ENCODE measurements at places on chromosomes 7 and 10.

- DNase-seq = no peak
Observed at GRCh38 chr7:43692582-43693373, 36.5 kb downstream of the COA1 start.

DNA sequence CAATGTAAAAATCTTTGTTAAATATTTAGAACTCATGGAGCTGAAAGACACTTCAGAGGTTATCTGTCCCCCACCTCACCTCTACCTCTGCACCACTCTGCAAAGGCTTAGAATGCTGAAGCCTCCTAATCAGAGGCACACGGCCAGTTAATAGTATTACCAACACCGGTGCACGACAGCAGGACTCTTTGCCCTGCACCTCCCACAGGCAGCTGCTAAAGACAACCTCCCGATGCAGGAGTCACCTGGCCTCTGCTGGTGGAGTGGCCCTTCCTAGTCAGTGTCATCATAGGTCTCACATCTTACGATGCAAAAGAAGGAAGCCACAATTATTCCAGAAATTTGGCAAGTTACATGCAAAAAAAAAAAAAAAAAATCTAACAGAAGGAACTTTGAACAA, 66.6 kb upstream of the MGMT start:
- DNase-seq = no peak

DNA sequence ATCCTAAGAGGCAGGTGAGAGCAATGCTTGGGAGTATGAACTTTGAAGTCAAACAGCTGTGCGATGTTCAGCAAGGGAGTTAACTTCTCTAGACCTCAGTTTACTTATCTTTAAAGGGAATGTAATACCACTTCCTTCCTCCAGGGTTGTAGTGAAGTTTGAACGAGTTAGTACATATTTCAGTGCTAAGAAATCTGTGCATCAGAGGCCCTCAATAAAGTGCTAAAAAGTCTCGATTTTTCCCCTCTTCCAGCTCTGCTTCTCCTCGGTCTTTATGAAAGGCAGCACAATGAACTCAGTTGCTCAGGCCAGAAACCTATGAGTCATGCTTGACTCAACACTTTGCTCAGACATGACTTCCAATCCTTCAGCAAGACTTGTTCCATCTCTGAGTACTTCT, 418.9 kb downstream of the MDFIC start:
- no peak for DNase-seq

DNA sequence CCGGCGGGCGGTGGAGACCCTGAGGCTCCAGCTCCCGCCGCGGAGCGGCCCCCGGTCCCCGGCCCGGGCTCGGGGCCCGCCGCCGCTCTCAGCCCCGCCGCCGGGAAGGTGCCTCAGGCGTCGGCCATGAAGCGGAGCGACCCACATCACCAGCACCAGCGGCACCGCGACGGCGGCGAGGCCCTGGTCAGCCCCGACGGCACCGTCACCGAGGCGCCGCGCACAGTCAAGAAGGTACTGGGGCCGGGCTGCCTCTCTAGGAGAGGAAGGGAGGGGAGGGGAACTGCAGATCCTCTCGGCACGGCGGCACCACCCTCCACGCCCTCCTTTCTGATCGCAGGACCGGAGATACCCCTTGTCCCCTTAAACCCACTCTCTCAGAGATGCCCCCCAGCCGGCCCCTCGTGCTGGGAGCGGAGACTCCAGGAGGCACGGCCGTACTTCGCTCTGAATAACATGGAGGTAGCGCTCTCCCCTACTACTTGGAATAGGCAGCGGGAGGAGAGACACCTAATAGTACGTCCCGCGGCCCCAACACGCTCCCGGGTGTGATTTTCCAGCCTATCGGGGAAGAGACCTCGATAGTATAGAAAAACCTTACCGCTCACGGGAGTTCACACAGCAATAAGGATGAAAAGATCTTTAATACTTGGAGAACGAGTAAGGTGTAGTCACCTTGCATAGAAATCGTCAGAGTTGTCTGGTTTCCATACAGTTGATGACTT, 538 bp downstream of the AHCYL2 start:
- peak; percentile 81 for DNase-seq

- no peak for DNase-seq
Observed at GRCh38 chr7:123864966-123865365, 20.0 kb downstream of the HYAL4 start.

GRCh38 chr7:75756991-75757676, 14.9 kb downstream of the CCL26 start:
- peak; percentile 37 for DNase-seq

GRCh38 chr7:101536232-101536631, 92.9 kb downstream of the MYL10 start:
- no peak for DNase-seq

- no peak for DNase-seq
Observed at GRCh38 chr7:40583667-40584444, 449.1 kb downstream of the SUGCT start.

GRCh38 chr7:46885167-46885566, 696.7 kb downstream of the TNS3 start:
- peak; percentile 8 for DNase-seq

- peak; percentile 3 for DNase-seq
Observed at GRCh38 chr10:23643111-23643780, 204.4 kb downstream of the OTUD1 start.

DNA sequence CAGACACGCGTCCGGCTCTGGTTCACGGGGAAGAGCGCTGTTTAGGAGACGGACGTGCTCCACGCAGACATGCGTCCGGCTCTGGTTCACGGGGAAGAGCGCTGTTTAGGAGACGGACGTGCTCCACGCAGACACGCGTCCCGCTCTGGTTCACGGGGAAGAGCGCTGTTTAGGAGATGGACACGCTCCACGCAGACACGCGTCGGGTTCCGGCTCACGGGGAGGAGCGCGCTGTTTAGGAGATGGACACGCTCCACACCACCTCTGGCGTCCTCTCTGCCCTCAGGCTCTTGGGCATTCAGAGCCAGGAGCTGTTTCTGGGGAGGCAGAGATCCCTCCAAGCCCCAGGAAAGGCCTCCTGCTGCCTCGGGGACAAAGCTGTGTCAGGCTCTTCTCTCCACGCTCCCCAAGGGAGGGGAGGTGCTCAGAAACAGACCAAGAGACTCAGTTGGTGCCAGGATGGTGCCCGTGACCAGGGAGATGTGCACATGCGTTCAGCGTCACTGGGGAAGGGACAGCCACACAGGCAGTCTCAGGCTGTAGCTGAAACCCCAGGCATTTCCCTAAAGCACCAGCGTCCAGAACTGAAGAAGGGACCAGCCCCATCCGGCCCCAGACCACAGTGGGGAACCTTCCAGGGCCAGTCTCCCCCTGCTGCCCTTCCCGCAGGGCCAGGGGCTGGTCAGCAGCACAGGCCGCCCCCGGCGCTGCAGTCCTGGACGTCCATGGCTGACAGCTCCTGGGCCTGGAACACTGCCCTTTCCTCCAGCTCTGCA, 175.6 kb downstream of the ELFN1 start:
- no peak for DNase-seq

- DNase-seq = no peak
Observed at GRCh38 chr10:71829171-71829570, 21.9 kb downstream of the PSAP start.

DNA sequence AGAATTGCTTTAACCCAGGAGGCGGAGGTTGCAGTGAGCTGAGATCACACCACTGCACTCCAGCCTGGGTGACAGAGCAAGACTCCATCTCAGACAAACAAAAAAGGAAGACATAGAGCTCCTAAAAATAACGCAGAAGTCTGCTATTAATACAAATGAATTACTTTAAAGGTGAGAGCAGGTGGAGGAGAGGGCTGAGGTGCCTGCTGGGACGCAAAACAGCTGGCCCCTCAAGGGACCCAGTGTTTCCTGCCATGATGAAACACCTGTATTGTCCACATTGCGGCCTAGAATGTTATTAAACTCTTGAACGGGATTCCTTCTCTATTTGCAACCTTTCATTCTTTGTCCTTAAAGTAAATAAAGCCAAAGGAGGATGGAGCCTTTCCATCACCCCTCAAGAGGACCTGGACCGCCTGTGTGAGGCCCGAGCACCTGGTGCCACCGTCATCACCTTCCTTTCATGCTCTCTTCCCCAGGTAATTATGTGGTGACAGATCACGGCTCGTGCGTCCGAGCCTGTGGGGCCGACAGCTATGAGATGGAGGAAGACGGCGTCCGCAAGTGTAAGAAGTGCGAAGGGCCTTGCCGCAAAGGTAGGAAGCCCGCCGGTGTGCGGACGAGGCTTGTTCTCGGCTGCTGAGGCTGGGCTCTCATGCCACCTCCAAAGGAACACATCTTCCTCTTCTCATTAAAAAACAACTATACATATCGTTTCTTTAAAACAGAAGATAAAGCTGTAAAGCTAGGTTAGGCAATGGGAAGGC, 136.7 kb downstream of the EGFR start:
- DNase-seq = no peak

GRCh38 chr7:36272211-36272566, 117.5 kb upstream of the ANLN start:
- DNase-seq = no peak

GRCh38 chr10:58615237-58615935, 102.7 kb downstream of the BICC1 start:
- DNase-seq = no peak

DNA sequence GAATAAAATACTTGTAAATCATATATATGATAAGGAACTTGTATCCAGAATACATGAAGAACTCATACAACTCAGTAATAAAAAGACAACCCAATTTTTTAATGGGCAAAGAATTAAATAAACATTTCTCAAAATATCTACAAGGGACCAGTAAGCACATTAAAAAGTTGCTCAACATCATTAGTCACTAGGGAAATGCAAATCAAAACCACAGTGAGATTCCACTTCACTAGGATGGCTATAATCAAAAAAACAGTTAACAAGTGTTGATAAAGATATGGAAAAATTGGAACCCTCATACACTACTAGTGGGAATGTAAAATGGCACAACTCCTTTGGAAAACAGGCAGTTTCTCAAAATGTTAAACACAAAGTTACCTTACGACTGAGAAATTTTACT, 40.3 kb upstream of the YAE1 start:
- no peak for DNase-seq

- DNase-seq = no peak
Observed at GRCh38 chr7:93365341-93365740, 133.2 kb downstream of the VPS50 start.

- no peak for DNase-seq
Observed at GRCh38 chr10:95513941-95514392, 47.2 kb downstream of the SORBS1 start.

- DNase-seq = no peak
Observed at GRCh38 chr10:71075086-71075758, 137.1 kb upstream of the UNC5B start.

DNA sequence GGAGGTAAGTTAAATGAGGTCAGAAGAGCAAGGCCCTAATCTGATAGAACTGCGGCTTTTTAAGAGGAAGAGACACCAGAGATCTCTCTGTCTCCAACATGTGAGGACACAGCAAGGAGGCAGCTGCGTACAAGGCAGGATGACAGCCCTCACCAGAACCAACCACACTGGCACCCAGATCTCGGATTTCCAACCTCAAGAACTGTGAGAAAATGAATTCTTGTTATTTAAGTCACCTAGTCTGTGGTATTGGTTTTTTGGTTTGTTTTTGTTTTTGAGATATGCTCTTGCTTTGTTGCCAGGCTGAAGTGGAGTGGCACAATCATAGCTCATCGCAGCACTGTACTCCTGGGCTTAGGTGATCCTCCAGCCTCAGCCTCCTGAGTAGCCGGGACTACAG, 127.2 kb downstream of the DLG5 start:
- DNase-seq = no peak

- no peak for DNase-seq
Observed at GRCh38 chr7:123600876-123601275, 745 bp upstream of the ASB15 start.

Measured in small intestine (tissue), 16 donors.